ENCODE measurements at places on chromosomes 7 and 10.

DNA sequence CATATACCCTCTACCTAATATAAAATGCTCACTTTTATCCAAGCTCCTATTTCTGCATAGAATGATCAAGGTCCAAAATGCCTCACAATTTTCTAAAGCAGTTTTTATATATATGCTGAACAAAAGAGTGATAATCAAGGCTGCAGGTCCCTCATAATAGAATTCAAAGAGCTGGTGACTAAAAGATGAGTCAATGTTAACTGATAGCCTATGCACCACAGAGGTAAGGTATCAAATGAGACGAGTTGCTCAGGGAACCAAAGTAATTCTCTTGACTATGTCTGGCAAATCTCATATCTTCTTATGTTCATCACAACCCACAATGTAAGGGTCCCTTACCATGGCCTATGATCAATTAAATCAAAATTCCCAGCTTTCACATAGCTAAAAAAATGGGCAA is 15.2 kb downstream of the PDZD8 start:
- DNase-seq = no peak

DNA sequence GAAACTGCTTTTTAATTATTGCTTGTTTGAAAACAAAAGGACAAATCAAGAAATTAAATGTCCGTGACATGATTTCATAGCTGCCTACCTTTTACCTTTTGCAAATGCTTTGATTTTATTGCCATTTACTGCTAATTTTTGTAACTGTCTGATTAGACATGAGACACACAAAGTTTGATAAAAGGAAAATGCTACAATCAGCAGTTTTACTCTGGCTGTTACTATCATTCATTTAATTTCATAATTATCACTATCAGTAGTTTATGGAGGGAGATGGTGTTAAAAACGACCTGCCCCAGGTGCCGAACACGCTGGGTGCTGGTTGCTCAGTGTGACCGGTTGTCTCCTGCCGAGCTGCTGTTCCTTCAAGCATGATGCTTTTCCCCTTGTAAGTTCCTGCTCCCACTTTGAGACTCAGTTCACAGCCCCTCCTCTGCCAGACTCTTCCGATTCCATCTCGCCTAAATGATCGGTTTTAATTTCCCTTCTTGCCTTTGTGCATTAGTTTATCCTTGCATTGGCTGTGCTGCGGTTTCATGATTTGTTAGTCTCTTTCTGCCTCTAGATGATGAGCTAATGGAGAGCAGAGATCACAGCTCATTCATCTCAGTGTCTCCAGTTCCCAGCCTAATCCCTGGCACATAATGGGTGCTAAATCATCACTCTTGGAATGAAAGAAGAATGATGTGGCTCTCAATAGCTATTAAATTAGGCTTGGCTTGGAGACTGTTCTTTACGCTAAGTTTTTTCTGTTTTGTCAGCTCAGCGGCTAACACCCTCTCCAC is 110.6 kb downstream of the PFKFB3 start:
- DNase-seq = no peak

GRCh38 chr7:31071645-31072029 is 19.5 kb downstream of the ADCYAP1R1 start:
- DNase-seq = no peak

- DNase-seq = peak; percentile 87
Measured at GRCh38 chr7:50359995-50360925, 55.7 kb downstream of the IKZF1 start.

DNA sequence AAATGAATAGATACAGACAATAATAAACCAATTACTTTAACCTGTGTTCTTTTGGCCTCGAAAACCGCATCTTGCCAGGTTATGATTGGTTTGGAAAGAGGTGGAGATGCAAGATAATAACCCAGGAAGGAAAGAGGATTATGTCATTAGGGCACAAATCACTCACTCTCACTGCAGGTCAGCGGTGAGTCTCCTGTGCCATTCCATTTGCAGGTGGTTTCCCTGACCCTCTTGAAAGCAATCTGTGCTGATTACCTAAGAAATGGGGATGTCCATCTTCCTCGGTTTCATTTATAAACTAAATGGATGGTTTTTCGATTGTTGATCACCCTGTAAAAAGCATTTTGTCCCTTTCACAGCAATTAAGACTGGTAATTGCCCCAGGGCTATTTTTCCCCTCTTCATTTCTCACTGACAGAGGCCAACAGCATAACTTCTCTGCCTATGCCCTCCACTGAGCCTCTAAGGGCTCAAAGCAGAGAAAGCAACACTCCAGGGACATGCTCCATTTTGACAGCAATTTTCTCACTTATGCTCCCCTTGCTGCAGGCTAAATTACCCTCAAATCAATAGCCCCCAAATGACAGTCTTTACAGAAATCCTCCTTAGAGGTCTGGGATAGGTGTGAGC is 257.5 kb downstream of the IPMK start:
- peak; percentile 35 for DNase-seq

DNA sequence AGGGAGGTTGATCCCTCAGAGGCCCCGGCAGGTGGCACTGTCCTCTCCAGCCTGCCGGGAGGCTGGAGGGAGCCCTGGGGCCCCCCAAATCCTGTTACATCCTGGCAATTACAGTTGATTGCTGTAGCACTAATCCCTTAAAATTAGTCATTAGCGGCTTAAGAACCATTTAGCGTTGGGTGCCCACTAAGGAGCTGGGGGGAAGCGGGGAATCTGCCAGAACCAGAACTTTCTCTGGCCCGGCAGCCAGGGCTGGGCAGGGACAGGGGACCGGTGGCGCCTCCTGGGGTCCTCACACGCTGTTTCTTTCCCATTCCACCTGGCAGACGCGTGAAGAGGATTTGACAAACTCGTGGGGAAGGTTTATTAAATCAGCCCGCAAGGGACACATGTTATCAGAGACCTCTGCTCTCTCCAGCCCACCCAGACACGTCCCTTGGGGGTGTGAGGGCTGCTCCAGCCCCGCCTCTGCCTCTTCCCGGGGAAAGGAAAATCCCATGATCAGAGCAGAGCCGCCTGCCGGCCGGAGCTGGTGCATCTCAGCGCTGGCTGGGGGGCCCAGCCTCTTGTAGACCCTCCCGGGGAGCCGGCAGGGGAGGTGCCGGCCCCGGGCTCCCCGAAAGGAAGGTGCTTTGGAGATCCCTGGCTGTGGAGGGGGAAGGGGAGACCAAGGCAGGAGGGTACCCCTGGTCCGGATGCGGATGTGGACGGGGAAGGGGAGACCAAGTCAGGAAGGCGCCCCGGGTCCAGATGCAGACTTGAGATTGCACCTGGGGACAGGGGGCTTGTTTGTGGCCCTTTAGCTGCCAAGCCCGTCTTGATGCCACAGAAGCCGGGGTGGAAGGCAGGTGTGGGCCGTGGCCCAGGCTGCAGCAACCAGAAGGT is 142.7 kb downstream of the ELFN1 start:
- DNase-seq = peak; percentile 87

DNA sequence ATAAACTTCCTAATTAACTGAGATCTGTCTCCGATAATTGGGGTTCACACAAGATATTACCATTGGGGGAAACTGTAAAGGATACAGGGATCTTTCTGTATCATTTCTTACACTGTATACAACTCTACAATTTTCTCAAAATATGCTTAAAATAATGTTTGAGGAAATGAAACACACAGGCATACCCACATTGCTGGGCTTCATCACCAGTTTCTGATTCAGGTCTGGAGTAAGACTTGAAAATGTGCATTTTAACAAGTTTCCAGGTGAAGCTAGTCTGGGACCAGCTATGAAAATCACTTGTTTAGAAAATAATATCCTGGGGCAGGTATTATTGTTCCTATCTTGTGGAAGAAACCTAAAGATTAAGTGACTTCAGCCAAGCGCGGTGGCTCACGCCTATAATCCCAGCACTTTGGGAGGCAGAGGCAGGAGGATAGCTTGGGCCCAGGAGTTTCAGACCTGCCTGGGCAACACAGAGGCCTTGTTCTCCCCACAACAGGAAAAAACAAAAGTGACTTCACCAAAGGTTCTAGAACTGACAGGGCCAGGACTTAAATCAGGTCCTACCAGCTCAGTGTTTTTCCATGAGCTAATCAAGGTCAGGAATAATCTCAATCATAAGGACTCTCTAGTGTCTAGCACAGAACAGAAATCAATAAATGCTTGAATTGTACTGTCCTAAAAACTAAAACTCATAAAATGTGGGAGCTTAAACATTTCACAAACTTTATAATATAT is 12.6 kb downstream of the TOMM7 start:
- DNase-seq = no peak

DNA sequence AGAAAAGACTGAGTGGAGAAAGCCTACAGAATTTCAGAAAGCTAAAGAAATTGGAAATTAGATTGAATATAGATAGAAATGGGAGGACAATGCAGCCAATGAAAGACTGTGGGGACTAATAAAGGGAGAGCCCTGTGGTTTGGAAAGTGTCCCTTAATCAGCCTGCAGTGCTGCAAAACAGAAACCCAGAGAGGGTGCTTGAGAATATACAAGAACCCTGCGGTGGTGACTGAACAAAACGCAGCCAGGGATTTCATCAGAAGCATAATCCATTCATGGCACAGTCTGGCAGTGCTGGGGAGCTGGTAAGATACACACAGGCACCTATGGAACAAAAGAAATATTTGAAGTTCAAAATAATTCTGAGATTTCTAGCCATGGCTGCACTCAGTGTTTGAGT is 19.1 kb downstream of the CEP41 start:
- no peak for DNase-seq

DNA sequence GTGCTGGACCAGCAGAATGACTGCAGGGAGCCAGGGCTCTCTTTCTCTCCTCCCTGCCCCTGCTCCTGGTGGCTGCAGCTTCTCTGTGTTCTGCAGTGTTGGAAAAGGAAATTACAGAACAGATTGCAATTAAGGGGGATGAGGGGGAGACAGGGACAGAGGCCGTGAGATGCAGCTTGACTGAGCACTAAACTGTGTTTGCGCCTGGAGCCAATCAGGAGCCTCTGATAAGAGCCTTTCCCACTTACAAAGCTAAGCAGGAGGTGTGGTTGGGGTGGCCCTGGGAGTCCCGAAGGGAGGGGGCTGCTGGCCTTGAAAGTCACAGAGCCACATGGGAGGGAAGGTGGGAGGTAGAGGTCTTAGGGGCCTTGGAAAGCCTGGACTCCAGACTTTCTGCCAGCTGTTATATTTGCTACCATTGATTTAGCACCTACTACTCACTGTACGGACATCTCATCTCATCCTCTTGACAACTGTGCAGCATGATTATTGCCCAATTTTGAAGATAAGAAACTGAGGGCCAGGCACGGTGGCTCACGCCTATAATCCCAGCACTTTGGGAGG is 26.7 kb downstream of the TRIM8 start:
- DNase-seq = peak; percentile 89

- DNase-seq = peak; percentile 10
Measured at GRCh38 chr7:42236266-42236975, 588 bp downstream of the GLI3 start.

GRCh38 chr10:78175444-78176015 is 141.9 kb downstream of the RPS24 start:
- DNase-seq = no peak

GRCh38 chr7:7181519-7182155 is 707 bp upstream of the C1GALT1 start:
- peak; percentile 47 for DNase-seq

GRCh38 chr10:131211559-131211958 is 100.0 kb downstream of the TCERG1L start:
- no peak for DNase-seq

Measured in WERI-Rb-1 (cell line).